ENCODE measurements at places on chromosomes 11 and 22.

- DNase-seq, result no peak
These were observed 41.0 kb downstream of the CLPB start for GRCh38 chr11:72393303-72393702.

DNA sequence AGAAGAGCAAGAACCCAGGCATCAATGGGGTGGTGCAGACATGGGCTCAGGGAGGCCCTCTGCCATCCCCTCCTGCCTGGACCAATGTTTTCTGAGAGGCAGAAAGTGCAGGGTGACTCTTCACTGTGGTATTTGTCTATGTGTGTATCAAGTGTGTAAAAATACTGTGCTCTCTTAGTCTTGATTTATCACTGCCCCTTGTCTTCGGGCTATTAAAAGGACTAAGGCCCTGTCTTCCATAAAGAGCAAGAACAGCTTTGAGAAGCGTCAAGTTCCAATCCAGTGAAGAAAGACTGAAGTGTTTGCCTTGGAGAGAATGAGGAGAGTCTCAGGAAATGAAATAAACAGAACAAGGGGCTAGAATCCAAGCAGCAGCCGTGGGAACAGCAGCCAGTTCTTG lies 14.4 kb downstream of the PRSS23 start:
- DNase-seq, result no peak

DNA sequence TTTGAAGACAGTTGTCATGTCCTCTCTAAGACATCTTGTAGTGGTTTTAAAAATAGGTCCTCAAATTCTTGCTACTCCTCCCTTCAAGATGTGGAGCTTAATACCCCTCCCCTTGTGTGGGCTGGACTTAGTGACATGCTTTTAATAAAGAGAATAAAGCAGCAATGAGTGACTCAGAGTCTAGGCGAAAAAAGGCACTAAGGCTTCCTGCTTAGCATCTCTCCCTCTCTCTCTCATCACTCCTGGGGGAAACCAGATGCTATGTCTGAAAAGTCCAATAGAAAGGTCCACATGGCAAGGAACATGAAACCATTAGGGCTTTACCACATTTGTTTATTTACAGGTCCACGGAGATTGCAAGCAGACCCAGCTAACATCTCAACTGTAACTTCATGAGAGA lies 11.7 kb downstream of the SERGEF start:
- DNase-seq, result no peak

DNA sequence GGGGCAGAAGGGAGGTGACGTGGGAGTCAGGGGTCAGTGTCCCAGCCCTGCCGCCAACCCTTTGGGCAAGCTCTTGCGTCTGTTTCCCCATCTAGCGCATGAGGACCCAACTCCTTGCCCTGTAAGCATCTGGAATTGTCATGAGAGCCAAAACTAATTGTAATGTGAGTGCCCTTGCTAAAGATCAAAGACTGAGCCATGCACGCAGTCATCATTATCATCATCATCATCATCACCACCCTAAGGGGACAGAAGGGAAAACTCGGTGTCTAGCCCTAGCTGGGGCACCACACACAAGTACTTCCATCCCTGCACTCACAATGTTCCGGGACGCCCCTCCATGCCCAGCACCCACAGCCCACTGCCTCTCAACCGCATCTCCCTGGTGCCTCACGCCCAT lies 2.5 kb downstream of the LIF start:
- DNase-seq, result no peak

DNA sequence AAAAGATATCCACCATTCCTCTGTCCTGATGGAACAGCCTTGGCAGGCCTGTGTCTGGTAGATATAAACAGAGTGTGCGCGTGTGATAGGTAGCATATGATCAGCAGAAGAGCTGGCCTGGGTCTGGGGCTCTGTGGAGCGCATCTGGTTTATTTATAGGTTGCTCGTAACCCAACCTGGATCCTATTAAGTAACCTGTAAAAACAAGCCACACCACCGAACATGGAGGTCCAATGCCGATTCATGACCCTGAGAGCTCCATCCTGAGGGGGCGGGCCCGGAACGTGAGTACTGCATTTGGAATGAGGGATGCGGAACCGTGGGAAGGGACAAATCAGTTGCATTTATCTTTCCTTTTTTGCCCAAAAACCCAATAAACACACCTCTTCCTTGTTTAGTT lies 31.9 kb upstream of the APOL5 start:
- no peak for DNase-seq

DNA sequence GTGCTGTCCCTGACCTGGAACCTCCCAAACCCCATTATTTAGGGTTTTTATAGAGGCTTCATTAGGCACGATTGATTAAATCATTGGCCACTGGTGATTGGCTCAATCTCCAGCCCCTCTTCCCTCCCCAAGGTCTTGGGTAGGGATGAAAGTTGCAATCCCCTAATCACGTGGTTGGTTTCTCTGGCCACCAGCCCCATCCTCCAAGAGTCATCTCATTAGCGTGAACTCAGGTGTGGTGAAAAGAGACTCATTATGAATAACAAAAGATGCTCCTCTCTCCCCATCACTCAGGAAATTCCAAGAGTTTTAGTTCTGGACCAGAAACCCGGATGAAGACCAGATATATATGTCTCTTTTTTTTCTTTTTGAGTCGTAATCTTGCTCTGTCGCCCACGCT lies 7.6 kb upstream of the MARK2 start:
- no peak for DNase-seq

DNA sequence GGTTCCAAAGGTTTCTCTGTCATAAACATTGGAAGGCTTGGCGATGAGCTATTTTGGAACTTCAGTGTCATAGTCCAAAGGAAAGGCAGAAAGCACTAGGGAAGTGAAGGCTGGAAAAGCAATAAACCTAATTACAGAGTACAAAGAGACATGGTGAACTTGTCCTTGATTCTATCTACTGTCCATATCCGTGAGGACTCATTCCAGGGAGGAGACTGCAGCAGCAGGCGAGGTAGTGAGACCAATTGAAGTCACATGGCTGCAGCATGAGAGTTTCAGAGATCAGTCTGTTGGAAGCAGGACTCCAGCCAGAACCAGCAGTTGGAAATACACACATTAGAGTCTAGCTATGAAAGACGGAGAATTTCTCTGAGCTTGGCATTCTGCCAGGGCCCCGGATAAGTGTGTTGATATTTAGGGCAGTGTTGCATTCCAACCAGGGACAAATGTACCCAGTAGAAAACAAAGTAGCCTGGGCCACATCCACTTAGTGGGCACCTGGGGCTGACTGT lies 54.1 kb upstream of the ARHGAP42 start:
- no peak for DNase-seq

DNA sequence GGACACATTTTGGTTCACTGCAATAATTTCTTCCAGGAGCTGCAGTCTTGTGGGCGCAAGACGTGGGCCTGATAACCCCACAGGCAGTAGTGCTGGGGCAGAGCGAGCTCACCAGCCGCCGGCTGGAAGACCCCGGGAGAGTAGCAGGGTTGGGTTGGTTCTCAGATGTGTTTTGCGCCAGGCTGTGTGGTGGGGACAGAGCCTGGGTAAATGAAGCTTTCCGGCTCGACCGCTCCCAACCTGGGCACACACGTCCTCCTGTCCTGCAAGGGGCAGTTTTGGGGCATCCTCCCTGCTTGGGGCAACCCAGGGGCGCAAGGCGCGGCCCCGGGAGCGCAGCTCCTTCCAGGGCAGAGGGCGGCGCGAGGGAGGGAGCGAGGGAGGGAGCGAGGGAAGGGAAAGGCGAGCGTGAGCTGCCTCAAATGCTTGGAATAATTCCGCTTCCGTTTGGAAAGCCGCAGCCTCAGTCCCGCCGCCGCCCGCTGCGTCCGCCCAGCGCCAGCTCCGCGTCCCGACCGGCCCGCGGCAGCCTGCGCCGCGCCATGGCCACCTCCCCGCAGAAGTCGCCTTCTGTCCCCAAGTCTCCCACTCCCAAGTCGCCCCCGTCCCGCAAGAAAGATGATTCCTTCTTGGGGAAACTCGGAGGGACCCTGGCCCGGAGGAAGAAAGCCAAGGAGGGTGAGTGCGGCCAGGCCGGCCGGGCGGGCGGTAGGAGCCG lies at the start of gene PARVA:
Gene PARVA, plus strand, starts transcription at position 466 of the 718 bp plus-strand sequence. Its CDS starts 77 bp downstream, at position 543.
- DNase-seq, result peak; percentile 28

DNA sequence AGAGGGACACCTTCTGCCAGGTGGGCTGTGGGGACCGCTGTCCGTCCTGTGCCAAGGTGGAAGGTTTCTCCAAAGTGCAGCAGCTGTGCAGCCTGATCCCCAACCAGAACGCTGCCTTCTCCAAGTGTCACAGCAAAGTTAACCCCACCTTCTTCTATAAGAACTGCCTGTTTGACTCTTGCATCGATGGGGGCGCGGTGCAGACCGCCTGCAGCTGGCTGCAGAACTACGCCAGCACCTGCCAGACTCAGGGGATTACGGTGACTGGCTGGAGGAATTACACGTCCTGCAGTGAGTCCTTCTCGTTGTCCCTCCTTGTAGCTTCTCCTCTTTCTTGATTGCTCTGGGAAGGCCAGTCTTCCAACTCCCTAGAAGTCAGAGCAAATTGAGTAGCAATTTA lies 44.8 kb downstream of the TECTA start:
- no peak for DNase-seq

- DNase-seq, result no peak
These were observed 830.4 kb upstream of the FAT3 start for GRCh38 chr11:91394073-91394726.

GRCh38 chr22:22896601-22897000 lies 9.0 kb downstream of the IGLL5 start:
- DNase-seq, result no peak

GRCh38 chr22:36036167-36036624 lies 7.6 kb upstream of the RBFOX2 start:
- DNase-seq, result no peak

DNA sequence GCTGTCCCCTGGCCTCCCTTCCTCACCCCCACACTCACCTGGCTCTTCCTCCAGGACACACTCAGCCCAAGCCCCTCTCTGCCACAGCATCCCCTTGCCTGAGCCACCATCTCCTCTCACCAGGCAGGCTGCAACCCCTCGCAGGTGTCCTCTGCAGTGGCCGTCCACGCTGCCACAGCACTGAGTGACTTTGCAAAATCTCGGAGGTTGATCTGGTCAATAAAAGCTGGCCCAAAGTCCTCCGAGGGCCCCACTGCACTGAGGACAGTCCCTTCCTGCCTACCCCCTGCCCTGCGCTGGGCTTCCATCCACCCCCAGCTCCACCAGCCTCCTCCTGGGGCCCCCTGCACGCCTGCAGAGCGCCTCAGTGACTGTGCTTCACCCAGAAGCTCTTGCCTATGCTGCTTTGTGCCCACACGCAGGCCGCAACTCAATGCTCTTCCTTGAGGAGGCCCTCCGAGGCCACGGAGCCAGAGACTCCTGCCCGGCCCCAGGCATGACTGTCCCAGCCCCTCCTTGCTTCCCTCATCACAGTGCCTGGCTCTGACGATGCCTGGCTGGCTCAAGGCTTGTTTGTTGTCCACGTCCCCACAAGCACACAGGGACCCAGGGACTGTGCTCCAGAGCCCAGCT lies 30.8 kb upstream of the SLC22A12 start:
- DNase-seq, result no peak

- no peak for DNase-seq
These were observed 1.0 kb upstream of the RELA start for GRCh38 chr11:65663639-65664200.

DNA sequence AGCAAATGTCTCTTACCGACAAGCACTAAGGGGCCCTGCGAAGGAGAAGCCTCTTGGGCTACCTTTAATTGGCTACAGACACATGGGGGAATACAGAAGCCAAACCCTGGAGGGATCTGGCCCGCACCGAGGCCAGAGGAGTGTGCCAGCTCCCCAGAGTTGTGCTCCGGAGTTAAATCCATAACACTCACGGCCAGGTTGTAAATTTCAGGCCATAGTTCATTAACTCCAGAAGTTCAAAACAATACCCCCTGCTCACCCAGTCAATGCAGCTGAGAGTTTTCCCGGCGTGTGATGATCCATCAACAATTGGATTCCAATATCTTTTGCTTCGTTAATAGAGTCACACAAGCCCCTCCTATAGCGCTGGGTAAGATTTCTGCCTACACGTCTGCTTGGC lies 371.5 kb downstream of the NXPE2 start:
- DNase-seq, result no peak

DNA sequence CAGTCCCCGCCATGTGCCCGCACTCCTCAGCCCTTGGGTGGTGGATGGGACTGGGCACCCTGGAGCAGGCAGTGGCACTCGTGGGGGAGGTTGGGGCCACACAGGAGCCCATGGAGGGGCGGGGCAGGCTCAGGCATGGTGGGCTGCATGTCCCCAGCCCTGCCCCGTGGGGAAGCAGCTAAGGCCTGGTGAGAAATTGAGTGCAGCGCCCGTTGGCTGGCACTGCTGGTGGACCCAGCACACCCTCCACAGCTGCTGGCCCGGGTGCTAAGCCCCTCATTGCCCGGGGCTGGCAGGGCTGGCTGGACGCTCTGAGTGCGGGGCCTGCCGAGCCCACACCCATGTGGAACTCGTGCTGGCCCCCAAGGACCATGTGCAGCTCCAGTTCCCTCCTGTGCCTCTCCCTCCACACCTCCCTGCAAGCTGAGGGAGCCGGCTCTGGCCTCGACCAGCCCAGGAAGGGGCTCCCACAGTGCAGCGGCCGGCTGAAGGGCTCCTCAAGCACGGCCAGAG lies 16.1 kb downstream of the OR5B3 start:
- DNase-seq, result no peak

DNA sequence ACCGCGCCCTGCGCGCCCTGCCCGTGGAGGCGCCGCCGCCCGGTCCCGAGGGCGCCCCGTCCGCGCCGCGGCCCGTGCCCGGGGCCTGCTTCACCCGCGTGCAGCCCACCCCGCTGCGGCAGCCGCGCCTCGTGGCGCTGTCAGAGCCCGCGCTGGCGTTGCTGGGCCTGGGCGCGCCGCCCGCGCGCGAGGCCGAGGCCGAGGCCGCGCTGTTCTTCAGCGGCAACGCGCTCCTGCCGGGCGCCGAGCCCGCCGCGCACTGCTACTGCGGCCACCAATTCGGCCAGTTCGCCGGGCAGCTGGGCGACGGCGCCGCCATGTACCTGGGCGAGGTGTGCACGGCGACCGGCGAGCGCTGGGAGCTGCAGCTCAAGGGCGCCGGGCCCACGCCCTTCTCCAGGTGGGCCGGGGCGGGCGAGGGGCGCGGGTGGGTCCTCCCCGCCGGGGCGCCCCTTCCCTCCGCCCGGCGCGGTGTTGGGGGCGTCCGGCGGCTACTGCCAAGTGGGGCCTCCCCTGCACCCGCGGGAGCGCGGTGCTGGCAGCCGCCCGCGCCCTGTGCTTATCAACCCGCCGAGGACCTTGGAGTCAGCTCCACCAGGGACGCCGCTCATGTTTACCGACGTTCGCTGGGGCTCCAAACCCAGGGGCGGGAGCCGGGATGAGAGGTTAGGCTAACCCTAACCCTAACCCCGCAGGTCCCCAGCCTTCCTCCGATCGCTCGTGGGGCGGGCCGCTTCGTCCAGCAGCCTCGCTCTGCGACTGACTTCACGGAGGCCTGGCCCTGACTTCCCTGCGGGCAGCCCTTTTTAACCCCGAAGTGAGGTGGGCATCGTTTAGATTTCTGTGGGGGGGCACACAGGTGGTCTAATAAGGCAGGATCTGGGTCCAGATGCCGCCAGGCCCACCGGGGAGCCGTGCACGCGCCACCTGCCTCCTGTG lies 649 bp downstream of the SELENOO start:
- DNase-seq, result no peak

GRCh38 chr11:77142091-77142975 lies 14.3 kb downstream of the MYO7A start:
- DNase-seq, result no peak

All from NCI-H510A (cell line).